ENCODE measurements at places on chromosomes 7 and 10. TPM values are rescaled to one million over a fixed set of nuclear protein-coding genes. Genes with fewer than 3 reads are reported as not detected.

- DNase-seq = no peak
Observed at GRCh38 chr7:47635091-47636080, 53.5 kb upstream of the TNS3 start.

GRCh38 chr10:4062751-4063150 is 277.7 kb upstream of the KLF6 start:
- no peak for DNase-seq

Gene DTX2
- total RNA-seq = 7.6 TPM

Gene ETV1
- 98.4 TPM for total RNA-seq

DNA sequence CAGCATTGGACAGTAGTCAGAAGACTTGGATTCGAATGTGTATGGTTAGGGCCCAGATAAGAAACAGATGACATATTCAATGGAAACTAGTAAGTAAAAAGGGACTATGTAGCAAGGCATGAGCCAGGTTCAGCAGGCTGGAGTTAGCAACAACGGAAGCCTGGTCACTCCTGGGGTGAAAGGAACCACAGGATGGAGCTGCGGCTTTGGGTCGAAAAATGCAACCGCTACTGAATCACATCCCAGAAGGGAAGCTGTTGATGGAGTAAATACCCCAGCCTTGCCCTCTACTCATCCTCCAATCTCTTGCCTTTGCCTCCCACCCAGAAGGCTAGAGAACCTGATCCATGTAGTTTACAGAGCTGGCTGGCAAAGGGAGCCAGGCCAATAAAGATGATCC is 37.5 kb upstream of the EGR2 start:
- DNase-seq = no peak

- DNase-seq = no peak
Observed at GRCh38 chr10:17216217-17216900, 11.7 kb upstream of the VIM start.
